ENCODE measurements at places on chromosomes 2 and 18.

DNA sequence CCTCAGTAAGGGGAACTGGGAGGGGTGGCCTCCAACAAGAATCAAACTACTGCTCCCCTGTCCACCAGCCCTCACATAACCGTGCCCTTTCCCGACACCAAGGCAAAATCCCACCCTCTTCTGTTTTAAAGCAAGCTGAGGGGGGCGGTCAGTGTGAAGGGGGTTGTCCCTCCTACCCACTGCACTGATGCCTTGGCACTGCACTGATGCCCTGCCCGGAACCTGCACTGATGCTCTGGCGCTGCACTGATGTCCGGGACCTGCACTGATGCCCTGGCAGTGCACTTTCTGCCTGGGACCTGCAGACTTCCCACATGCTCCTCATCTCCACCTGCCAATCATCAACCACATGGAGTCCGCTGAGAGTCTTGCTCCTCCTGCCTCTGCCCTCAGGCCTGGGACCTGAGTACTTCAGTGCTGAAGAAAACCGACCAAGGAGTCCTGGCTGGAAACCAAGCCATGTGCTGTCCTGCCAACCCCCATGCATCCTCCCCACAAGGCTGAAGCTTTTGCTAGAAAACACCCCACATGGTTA, 179.5 kb downstream of the SMAD2 start:
- DNase-seq: no peak

DNA sequence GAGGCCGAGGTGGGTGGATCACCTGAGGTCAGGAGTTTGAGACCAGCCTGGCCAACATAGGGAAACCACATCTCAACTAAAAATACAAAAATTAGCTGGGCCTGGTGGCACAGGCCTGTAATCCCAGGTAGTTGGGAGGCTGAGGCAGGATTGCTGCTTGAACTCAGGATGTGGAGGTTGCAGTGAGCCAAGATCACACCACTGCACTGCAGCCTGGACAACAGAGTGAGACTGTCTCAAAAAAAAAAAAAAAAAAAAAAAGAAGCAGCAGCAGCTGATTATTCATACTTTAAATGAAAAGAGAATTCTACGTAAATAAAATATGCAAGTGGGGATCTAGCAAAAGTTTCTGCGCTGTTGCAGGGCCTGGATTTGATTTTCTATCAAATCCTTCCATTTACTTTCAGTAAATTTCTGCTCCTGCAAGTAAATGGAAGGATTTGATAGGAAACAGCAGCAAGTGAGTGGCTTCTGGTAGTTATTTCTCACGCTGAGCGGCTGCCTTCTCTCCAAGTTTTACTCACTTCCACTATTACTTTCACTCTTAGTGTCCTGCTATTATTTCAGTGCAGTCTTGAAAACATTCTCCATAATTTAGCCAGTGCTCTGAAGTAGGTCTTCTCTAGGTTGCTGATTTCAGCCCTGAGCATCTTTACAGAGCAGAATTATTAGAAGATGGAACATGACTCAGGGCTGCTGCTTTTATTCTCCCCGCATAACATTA, 68.4 kb downstream of the SLC16A14 start:
- DNase-seq: no peak

DNA sequence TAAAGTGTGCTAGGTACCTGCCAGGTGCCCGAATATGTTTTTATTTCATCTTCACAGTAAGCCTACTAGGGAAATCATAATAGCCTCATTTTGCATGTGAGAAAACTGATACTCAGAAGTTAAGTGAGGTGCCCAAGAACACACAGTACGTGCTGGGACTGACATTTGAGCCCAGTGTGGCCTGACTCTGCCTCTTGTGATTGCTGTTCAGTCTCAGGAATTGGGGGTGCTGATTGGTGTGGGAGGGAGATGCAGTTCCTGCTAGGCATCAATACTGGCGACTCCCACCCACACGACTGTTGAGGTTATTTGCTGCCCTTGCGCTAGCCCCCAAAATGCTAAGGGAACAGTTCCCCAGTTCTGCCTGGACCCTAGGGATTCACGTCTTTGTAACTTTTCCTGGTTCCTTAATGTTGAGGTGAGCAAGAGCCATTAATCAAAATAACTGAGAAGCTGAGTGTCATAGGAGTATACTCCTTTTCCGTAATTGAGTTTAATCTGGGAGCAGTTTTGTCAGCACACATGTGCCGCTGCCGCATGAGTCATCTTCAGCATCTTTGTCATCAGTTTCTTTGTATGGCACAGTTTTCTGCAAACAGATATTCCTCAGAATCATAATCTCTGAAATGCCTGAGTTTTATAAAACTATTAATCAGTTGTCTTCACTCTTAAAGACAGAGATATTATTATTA, 120.7 kb downstream of the NCK2 start:
- DNase-seq: no peak

- no peak for DNase-seq
These were observed 21.4 kb downstream of the ORC4 start for GRCh38 chr2:147999126-147999525.

DNA sequence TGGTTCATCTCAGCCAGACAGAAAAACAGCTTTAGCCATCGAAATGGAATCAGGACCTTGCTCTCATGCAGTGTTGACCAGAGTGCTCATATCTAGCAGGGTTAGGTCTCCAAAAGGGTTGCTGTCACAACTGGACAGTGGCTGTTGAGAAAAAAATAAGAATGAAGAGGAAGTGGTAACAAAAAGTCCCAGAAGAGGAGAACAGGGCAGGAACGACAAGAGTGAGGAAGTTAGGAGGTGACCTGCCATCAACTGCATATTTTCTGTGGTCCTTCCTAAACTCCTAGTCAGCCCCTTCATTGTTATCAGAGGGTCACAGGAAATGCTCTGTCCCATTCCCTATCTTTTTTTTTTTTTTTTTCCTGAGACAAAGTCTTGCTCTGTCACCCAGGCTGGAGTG, 188.1 kb upstream of the LINC00305 start:
- DNase-seq: no peak

DNA sequence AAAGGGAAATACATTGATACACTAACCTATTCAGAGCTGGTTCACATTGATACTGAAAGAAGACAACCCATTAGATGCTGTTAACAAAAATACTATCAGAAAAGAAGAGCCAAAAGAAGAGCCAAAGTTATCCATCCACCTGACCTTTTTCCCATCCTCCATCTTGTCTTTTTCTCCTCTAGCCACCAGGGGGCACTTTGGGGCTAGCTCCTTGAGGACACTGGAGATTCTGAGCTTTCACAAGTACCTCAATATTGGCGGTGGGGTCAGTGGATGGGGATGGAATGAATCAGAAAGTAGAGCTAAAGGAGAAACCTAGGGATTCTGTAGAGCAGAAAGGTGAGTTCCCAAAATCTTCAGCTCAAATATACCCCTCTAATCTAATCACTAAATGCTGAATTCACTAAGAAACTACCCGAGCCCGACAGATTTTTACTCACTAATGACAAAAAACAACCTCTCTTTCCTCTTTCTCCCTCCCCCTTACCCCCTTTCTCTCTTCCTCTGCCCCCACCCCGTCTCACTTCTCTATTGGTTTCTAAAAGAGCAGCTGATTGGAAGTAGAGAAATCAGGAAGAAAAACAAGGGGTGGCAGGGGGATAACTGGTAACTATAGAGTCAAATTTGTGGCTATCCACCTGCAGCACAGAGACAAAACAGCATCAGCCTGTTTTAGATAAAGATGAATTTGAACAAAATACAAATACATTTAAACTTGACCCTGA, 203.3 kb downstream of the TCF4 start:
- no peak for DNase-seq

DNA sequence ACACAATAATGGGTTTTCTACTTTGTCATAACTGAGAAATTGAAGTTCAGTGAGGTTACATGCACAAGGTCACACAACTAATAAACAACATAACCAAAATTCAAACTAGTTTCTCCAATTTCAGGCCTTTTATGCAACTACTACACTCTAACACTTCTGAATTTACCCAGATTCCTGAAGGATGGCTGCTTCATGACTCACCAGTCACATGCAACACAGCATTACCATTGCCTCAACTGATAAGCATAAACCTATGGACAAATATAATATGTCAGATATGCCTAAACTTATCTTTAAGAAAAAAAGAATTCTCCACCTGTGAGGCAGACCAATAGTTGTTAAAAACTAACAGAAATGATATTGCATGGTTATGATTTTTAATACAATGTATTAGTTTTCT, 586.5 kb upstream of the SLC8A1 start:
- no peak for DNase-seq

DNA sequence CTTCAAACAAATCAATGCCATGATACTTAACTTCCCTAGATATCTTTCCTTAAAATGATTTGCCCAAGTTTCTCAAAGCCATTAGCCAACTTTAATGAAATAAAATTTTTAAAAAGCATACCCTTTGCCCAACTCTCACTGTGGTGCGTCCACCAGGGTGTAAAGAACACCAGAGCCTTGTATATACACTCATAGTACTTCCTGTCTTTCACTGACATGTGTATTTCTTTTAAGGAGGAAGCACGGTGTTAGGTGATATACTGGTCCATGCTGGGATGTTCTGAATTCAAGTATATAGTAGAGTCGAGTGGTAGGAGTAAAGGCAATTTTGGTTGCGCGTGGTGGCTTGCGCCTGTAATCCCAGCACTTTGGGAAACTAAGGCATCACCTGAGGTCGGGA, 22.7 kb downstream of the AAK1 start:
- no peak for DNase-seq

GRCh38 chr2:230809677-230810251, 55.0 kb upstream of the ITM2C start:
- DNase-seq: no peak

DNA sequence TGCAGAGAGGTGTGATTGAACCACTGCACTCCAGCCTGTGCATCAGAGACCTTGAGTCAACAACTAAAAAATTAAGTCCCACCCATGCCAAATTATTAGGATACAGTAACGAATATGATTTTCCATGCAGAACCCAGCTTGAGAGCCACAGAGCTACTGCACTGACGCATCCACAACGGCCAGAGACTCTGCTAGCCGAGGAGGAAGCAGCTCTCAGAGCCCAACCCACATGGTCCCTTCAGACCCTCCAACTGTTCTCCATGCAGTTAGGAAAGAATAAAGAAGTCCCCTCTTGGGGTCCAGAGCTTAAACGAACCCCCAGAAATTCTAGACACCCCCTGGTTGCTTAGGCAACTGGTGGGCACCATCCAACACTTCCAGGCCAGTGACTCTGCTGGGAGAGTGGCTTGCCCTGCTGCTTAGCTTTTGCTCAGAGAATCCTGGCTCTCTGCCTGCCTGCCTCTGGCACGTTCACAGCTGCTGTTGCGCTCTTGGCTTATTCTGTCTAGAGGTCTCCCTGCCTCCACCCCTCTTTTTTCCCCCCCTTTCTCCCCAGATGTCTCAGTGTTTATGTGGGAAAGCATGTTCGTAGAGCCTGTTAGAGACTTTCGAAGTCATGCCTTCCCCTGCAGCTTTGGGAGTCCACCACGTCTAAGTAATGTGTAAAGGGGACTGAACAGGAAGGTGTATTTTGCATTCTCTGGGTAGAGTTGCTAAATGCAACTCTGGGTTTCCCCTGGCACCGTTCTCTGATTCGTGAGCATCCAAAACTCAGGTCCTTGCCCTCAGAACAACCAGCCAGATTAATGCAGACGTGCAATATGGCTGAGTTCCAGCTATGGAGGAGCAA, 26.0 kb upstream of the SP3 start:
- DNase-seq: no peak

- no peak for DNase-seq
These were observed 30.2 kb downstream of the PKP4 start for GRCh38 chr2:158486970-158487325.

- no peak for DNase-seq
These were observed 71.3 kb upstream of the ZNF804A start for GRCh38 chr2:184527058-184527457.

DNA sequence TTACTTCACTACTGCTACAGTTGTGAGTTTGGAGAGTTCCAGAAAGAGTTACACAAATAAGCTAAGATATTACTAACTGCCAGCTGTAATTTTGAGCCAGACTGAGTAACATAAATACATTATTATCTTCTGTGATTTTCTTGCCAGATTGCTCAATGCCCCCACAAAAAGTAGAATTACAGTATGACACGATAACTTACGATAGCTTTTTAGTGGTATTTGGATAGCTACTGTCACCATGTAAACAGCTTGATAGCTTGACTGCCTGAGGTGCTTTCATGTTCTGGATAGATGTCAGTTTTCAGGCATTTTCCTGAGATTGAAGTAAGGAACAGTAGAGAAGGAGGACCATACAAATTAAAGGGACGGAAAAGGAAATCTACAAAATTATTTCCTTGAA, 533.3 kb downstream of the SOCS6 start:
- no peak for DNase-seq

- no peak for DNase-seq
These were observed 5.6 kb upstream of the SMIM21 start for GRCh38 chr18:75433098-75433497.

GRCh38 chr2:68238955-68239822, 13.1 kb downstream of the PPP3R1 start:
- no peak for DNase-seq

- DNase-seq: no peak
These were observed 21.8 kb downstream of the TRIP12 start for GRCh38 chr2:229900012-229900411.

GRCh38 chr18:59140302-59140885, 710 bp downstream of the SEC11C start:
- no peak for DNase-seq

DNA sequence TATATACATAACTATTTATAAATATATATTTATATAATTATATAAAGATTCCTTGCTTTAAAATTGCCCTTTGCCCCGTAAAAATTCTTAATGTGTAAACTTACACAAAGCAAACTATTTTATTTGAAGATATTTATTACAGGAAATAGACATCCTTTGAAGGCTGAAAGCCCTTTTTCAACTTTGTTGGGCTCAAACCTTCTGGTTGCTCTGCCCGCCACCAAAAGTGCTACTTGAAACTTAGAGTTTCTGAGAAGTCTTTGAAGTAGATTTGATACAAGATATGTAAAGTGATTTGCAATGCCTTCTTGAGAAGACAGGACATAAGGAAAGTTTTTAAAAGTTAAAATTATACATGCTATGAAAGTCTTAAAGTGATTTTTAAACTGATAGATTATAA, 36.6 kb upstream of the METAP1D start:
- no peak for DNase-seq

GRCh38 chr2:96108151-96108540, 8.2 kb downstream of the ADRA2B start:
- no peak for DNase-seq

GRCh38 chr2:39419282-39420223, 17.5 kb downstream of the MAP4K3 start:
- DNase-seq: no peak

DNA sequence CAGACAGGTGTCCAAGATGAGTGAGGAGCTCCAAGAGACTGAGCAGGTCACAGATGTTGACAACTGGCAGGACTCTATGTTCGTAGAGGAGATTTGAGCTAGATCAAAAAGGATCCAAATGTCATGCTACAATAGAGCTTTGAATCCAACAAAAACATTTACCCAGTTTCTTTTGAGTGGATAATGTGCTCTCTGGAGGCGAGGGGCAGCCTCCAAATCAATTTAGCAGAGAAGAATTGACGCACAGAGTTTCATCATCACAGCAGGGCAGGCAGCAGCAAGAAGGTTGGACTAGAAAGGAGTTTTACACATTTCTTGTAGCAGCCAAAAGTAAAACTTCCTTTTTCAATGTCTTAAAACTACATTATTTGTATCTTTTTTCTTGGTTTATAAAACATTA, 653.0 kb downstream of the RNF144A start:
- DNase-seq: no peak
